Astrocyte (in vitro differentiated cells and primary cell): ENCODE measurements at places on chromosomes 12 and 14. TPM values are rescaled to one million over a fixed set of nuclear protein-coding genes. Genes with fewer than 3 reads are reported as not detected.
A peak's percentile ranks its signal among the peaks of the same experiment; 100 is the strongest.

Gene CLMN
- 10.8 and 14.0 TPM in 2 replicates for total RNA-seq

DNA sequence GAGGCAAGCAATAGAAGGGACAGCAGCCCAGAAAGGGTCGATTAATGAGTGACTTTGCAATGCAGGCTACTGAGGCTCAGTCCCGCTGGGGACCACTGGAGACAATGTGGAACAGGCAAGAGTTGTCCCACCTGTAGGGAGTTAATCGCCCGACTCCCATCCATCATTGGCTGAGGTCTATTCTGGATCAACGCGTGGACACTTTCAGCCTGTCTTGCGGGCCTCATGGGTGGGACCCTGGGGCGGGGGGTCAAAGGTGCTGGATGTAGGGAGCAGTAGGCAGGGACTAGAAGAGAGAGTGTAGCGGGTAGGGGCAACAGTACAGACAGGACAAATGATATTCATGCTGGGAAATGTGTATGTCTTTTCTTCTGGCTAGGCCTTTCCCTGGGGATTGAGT, 6.1 kb downstream of the IFI27L2 start:
- H3K27me3 ChIP-seq: no peaks in the 10 kb centered on the region
- H3K27ac ChIP-seq: no peak overlapping the region
- no peak for DNase-seq
- no peak overlapping the region for H3K4me3 ChIP-seq
- peaks cover 3% of the 10 kb centered on the region for H3K36me3 ChIP-seq
- peaks cover 15% of the 10 kb centered on the region for H3K4me1 ChIP-seq

DNA sequence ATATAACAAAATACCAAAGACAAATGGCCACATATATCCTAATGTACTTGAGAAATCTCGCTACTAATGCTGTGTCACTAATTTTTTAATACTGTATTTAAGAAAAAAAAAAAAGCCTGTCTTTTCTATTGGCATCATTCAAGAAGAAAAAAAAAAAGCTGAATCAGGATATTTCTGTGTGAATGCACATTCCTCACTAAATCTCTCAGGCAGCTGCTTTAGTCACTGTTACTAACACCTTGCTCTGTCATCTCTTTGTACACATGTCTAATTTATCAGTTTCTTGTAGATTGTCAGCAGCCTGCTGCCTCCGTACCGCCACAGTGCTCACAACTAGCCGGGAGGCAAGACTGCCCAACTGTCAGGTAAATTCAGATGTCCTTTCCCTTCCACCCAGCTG, 32.0 kb upstream of the FGD4 start:
- no peak for DNase-seq
- no peaks in the 10 kb centered on the region for H3K36me3 ChIP-seq
- no peak overlapping the region for H3K27ac ChIP-seq
- no peaks in the 10 kb centered on the region for H3K27me3 ChIP-seq

- H3K4me3 ChIP-seq: no peak overlapping the region
- H3K27me3 ChIP-seq: no peaks in the 10 kb centered on the region
- H3K36me3 ChIP-seq: no peaks in the 10 kb centered on the region
- peak; percentile 61 for DNase-seq
- no peak overlapping the region for H3K27ac ChIP-seq
Observed at GRCh38 chr14:92578511-92578910, 64.9 kb downstream of the RIN3 start.

DNA sequence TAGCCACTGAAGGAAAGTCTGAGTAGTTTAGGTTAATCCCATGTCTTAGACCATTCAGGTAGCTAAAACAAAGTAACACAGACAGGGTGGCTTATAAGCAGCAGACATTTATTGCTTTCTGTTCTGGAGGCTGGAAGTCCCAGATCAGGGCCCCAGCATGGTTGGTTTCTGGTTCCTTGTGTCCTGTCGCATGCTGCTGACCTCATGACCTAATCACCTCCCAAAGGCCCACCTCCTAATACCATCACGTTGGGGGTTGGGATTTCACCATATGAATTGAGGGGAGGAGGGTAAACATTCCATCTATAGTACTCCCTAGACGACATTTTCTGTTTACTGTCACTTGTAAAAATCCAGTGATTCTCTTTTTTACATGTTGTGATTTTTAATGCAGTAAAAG, 148.6 kb downstream of the FBXL14 start:
- no peak for DNase-seq
- peaks cover 17% of the 10 kb centered on the region for H3K4me1 ChIP-seq
- H3K36me3 ChIP-seq: no peaks in the 10 kb centered on the region
- H3K27ac ChIP-seq: no peak overlapping the region

DNA sequence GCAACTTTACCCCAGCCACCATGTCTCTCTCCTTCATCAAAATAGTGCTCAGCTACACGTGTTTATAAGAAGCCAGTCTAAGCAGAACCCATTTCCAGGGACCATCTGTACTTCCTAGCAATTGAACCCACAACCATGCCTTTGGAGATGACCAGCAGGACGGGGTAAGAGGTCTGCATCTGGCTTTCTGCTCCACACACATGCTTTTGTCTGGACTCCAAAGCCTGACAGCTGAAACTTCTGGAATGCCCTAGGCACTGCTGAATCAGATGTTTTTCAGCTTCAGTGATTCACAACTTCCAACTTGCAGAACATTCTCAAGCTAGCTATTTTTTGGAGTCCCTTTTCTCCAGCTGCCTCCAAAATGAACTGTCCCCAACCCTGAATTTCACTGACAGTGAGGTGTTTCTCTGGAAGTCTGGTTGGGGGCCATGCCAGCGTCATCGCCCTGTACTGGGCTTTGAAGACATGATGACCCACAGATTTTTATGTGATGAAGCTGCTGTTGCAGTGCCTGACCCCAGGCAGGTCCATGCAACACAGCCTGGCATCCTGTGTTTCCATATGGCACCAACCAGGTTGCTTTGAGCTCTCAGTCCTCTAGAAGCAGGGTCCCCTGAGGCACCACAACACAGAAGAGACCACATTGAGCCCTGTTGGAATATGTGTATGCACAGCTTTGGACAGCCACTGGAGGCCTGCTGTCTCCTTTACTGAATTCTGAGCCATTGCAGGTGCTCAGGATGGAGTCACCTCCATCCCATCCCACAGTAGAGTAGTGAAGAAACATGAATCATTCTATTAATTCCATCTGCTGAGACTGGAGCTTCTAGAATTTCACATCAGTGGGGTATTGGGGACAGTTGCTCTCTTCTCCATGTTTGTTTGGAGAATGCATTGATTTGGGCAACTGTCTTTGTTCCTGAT, 80.2 kb downstream of the NUAK1 start:
- H3K36me3 ChIP-seq: peaks cover 7% of the 10 kb centered on the region
- no peaks in the 10 kb centered on the region for H3K27me3 ChIP-seq
- peaks cover 4% of the 10 kb centered on the region for H3K4me1 ChIP-seq
- H3K4me3 ChIP-seq: no peak overlapping the region
- no peak overlapping the region for H3K27ac ChIP-seq

Gene EGLN3
- 13.3 and 24.5 TPM in 2 replicates for total RNA-seq

GRCh38 chr14:53368066-53368465, 214.9 kb upstream of the DDHD1 start:
- H3K4me3 ChIP-seq: no peak overlapping the region
- H3K4me1 ChIP-seq: peaks cover 32% of the 10 kb centered on the region
- no peaks in the 10 kb centered on the region for H3K27me3 ChIP-seq
- peak overlapping the region; percentile 53 for H3K27ac ChIP-seq
- no peak for DNase-seq

DNA sequence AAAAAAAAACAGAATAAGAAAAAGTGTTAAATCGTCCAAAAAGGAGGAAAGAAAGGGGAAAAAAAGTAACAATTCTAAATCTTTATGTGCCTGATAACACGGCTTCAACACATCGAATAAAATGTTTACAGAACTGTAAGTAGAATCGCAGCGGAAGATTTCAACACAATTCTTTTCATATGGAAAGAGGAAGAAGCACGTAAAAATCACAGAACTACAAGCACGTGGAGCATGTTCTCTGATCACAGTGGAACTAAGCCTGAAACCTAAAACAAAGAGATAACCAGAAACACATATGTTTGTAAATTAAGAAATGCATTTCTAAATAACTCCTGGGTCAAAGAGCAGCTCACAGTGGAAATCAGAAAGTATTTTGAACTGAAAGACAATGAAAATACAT, 8.7 kb downstream of the CLEC7A start:
- DNase-seq: no peak
- no peaks in the 10 kb centered on the region for H3K36me3 ChIP-seq
- no peaks in the 10 kb centered on the region for H3K27me3 ChIP-seq
- H3K4me1 ChIP-seq: no peaks in the 10 kb centered on the region
- H3K27ac ChIP-seq: no peak overlapping the region

Gene SOAT2
- not detected in 2 replicates for total RNA-seq

GRCh38 chr12:80884651-80885050, 53.1 kb downstream of the LIN7A start:
- no peak overlapping the region for H3K27ac ChIP-seq
- H3K27me3 ChIP-seq: no peaks in the 10 kb centered on the region
- no peak for DNase-seq
- H3K4me3 ChIP-seq: no peak overlapping the region

DNA sequence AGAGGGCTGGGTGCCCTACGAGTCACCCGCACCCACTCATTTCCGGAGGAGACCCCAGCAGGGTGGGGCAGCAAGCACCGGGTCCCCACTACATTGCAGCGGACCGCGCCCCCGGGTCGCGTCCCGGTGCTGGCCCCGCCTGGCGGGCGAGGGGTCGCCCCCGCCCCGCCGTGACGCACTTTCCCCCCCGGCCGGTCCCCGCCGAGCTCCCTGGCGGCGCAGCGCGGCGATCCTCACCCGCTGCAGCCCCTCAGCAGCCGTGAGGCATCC, 106.1 kb downstream of the PRICKLE1 start:
- H3K4me1 ChIP-seq: peaks cover 14% of the 10 kb centered on the region
- peak overlapping the region; percentile 75 for H3K27ac ChIP-seq
- H3K4me3 ChIP-seq: peak overlapping the region; percentile 72
- no peak for DNase-seq
- no peaks in the 10 kb centered on the region for H3K36me3 ChIP-seq
- no peaks in the 10 kb centered on the region for H3K27me3 ChIP-seq

DNA sequence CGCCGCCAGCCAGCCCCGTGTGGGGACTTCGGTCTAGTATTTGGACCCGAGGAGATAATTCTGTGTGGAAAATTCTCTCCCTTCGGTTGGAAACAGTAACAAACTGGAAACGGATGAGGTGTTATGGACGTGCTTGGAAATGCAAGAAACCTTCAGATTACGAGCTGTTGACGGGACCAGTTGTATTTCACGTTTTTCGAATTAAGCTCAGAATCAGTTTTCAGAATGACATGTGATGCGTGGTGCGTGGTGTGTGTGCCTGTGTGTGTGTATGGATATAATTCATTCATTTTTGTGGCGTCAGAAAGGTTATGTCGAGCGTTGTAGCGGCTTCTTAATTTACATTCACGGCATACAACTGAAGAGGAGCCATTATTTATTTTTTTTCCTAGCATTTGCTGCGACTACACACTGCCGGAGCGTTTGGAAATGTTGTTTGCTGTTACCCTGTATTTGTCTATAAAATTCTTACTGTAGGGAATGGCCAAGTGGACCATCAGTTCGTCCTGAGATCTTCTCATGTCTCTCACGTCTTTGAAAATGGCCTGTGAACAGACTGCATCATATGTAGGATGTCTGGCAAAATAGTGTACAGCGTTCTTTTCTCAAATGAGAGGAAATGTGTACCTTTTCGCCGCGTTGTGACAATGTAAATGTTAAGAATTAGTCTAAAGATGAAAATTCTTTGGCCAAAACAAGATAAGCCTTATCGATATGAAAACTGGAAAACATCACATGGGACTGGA, 1.3 kb downstream of the TRAF3 start:
- peak; percentile 47 for DNase-seq
- H3K4me3 ChIP-seq: peak overlapping the region; percentile 81
- peaks cover 32% of the 10 kb centered on the region for H3K4me1 ChIP-seq

- H3K27me3 ChIP-seq: no peaks in the 10 kb centered on the region
- peaks cover 5% of the 10 kb centered on the region for H3K4me1 ChIP-seq
- H3K36me3 ChIP-seq: no peaks in the 10 kb centered on the region
- no peak for DNase-seq
- H3K4me3 ChIP-seq: no peak overlapping the region
Observed at GRCh38 chr12:6632026-6632983, 3.5 kb downstream of the LPAR5 start.

GRCh38 chr14:73426877-73427276, 31.5 kb downstream of the NUMB start:
- H3K4me3 ChIP-seq: no peak overlapping the region
- no peaks in the 10 kb centered on the region for H3K27me3 ChIP-seq
- H3K4me1 ChIP-seq: peaks cover 7% of the 10 kb centered on the region
- H3K36me3 ChIP-seq: no peaks in the 10 kb centered on the region

DNA sequence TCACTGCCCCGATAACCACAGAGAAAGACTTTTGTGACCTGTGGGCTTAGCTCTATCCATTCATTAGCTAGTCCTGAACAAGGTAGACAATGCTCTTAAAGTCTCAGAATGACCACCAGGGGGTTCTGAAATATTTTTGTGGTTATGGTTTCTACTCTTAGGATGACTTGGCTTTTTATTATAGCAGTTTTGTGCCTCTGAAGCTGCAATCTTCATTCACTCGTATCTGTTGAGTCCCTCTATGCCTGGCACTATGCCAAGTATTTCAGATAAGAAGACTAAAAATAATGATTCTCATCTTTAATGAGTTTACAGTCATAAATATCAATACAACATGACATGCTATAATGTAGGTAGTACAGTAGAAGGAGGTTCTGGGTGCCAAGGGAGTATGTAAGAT, 130.8 kb upstream of the TRHDE start:
- no peaks in the 10 kb centered on the region for H3K36me3 ChIP-seq
- DNase-seq: no peak
- no peak overlapping the region for H3K4me3 ChIP-seq
- no peak overlapping the region for H3K27ac ChIP-seq

Gene KCNJ8
- total RNA-seq: 0.93 and 1.0 TPM in 2 replicates

Gene STAT2
- 257 and 291 TPM in 2 replicates for total RNA-seq
